ENCODE measurements at places on chromosomes 11 and 22.

GRCh38 chr11:132042296-132042695 lies 671.9 kb downstream of the NTM start:
- DNase-seq: no peak

GRCh38 chr11:101567071-101567470 lies 16.7 kb downstream of the TRPC6 start:
- DNase-seq: no peak

DNA sequence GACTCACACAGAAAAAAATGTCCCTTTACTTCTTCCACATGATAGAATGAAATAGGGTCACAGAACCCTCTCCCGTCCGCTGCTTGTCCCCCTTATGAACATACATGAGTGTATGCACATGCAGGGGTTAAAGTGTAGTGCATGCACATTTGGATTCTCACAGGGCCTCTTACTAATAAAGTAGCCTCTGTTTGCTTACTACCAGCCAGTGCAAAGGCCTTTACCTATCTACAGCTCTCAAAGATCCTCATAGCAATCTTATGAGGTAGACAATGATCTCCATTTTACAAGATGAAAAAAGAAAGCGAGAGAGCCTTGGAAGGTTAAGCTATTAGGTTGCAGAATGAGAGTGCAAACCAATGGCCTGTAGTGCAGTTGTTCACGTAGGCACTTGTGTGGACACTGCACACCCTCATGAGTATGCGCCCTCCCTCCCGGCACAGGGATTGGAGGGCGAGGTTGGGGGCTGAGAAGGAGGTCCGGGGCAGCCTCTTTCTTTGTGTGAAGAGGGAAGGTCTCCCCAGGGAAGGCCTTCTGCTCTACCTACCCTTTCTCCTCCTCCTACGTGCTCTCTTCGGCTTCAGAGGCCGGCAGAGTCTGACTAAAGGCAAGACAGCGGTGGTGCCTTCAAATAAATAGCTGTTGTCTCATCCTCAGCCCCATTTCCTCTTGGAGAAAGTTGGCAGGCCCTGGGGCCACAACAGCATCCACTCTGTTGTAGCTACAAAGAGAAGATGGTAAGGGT lies 91.3 kb downstream of the CEP164 start:
- DNase-seq: no peak

GRCh38 chr22:20101638-20102037 lies 14.3 kb upstream of the RANBP1 start:
- no peak for DNase-seq

- no peak for DNase-seq
Measured at GRCh38 chr22:32414191-32414590, 2.1 kb upstream of the RTCB start.

GRCh38 chr11:17001806-17002205 lies 12.4 kb downstream of the PLEKHA7 start:
- no peak for DNase-seq

DNA sequence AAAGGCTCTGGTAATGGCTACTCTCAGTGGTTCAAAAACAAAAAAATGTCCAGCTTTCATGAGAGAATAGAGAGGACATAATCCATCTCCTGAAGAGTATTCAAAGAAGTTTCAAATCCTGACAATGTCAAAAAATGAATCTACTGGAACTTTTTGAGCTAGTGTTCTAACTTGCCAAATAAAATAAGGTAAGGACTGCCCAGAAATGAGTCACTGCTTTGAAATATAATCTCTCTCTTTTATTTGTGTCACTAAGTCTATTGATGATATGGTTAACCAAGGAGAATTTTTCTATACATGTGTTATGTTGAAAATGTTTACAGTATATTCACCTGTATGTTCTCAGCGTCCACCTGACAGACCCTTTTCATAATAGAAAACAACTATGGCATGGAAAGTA lies 3.4 kb downstream of the GUCY1A2 start:
- no peak for DNase-seq

GRCh38 chr11:8336356-8337129 lies 72.9 kb upstream of the LMO1 start:
- no peak for DNase-seq

GRCh38 chr11:128497061-128497775 lies 90.1 kb downstream of the ETS1 start:
- no peak for DNase-seq

DNA sequence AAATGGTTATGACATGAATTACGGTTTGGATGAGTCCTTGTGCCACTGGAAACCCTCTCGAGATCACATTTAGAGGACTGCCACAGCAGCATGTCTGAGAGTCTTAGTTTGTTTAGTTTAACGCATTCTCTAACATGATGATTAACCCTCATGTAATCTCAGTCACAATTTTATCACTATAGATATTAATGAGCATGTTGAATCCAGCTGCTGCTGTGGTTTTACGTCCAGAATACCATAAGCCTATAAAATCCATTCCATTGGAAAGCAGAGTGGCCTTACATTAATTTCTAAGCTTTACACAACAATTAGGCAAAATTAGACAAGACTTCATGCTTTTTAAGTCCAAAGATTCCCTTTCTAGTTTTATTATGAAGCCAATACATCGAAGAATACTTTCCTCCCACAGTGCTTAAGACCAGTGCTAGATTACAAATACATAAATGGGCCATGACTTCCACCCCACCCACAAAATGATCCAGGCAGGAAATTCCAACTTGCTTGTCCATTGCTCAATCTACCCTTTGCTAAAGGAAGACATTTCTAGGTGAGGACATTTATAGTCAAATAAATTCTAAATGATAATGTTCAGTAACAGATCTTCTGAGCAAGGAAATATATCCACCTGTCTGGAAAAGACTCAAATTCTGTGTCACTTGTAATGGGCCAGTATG lies 3.5 kb upstream of the ELMOD1 start:
- DNase-seq: no peak

DNA sequence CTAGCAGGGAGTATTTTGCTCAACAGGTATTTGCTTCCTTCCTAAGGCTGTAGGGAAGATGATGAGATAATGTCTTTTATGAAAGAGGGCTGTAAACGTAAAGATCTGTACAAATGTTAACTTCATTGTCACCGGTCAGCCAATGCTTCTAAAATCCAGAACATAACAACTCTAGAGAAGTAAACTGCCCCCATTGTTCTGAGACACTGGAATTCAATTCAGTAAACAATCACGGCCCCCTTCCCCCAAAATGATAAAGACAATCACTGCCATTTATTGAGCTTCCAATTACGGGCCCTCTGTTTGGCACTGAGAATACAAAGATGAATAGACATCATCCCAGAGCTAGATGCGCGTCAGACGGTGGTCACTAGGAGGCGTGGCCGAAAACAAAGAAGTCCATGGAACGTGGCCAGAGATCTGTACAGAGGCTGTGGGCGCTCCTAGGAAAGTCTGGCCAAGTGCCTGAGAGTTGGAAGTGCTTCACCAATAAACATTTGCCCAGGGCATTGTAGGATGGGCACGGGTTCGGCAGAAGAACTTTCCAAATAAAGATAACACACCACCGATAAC lies 576 bp downstream of the TMEM258 start:
- DNase-seq: no peak

GRCh38 chr11:17739945-17740338 lies 5.4 kb downstream of the KCNC1 start:
- DNase-seq: no peak

Measured in activated T-cell treated with anti-CD3 and anti-CD28 coated beads, Interleukin-2, amount 50 U/mL, for 4 hours (primary cell).